Femur (tissue), 1 donor: ENCODE measurements at places on chromosomes 4 and X.

DNA sequence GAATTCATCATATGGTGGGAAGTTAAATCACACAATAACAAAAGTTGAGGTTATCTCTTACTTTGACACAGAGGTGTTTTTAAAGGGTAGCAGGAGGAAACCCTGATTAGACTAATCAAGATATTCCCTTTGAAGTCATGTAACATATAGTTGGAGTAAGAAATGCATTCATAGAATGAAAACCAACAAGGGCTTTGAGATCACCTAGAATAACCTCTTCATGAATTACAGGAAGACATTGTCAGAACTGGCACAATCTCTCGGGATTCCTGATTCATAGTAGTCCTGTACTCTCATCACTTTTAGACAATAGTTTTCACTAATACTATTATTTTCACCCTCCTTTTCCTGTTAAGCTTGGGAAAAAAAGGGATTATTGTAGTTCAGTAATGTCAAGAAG lies 170.2 kb downstream of the PPP3CA start:
- no peak for DNase-seq

DNA sequence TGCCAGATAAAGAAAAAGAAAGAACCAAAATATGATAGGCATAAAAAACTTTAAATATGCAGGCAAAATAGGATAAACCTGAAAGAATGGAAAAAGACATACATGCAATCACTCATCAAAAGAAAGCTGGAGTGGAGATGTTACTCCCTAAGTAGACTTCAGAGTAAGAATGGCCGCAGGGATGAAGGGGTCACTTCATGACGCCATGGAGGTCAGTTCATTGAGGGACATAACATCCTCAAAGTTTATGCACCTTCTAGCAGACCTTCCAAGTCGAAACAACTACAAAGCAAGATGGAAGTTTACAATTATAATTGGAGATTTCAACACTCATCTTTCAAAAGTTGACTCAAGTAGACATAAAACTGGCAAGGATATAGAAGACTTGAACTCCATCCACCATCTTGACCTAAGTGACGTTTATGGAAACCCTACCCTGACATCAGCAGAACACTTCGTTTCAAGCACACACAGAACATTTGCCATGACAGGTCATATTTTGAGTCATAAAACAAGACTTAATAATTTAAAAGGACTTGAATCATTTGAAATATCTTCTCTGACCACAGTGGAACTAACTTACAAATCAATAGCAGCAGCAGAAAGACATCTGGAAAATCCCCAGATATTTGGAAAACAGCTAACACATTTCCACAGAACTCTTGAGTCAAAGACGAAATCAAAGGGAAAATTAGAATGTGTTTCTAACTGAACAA lies 106.0 kb upstream of the LRPAP1 start:
- DNase-seq, result no peak

GRCh38 chrX:10851809-10852208 lies 231.4 kb upstream of the MID1 start:
- DNase-seq, result no peak

- no peak for DNase-seq
Observed at GRCh38 chr4:129323658-129324057, 227.7 kb downstream of the C4orf33 start.

GRCh38 chrX:35682476-35682875 lies 115.7 kb upstream of the MAGEB16 start:
- DNase-seq, result no peak
